ENCODE measurements at places on chromosomes 7 and 10.
A peak's percentile ranks its signal among the peaks of the same experiment; 100 is the strongest.

- peak; percentile 37 for DNase-seq
These were observed 1.4 kb downstream of the OTUD1 start for GRCh38 chr10:23439961-23440889.

DNA sequence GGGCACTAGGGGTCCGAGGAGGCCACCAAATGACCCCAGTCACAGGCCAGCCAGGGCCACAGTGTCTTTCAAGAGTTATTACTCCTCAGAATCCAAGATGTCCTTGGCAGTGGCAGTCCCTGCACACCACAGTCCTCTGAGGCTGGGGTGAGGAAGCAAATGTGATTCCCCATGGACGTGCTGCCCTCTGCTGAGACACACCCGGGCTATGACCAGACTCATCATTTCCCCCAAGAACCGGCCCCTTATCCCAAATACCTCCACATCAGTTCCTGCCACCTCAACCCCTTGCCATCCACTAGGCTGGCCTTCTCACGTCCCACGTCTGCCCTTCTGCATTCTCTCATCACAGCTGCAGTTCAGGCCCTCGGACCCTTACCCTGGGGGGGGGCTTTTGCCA is 5.0 kb downstream of the PRKAG2 start:
- no peak for DNase-seq

DNA sequence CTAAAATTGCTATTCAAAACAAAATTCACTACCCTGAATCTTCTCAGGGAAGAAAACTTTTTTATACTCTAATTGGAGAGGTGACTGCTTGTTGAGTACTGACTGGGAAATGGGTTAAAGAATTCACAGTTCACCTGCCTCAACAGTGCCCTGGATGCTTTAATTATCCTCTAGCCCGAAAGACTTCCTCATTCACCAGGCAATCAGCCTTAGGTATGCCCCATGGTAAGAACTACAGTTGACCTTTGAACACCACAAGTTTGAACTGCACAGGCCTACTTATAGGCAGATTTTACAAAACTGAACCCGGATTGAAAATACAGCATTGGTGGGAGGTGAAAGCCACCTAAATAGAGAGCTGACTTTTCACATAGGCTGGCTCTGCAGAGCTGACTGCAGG is 175.3 kb downstream of the ELAPOR2 start:
- no peak for DNase-seq

GRCh38 chr10:60869652-60870415 is 74.2 kb downstream of the RHOBTB1 start:
- no peak for DNase-seq

DNA sequence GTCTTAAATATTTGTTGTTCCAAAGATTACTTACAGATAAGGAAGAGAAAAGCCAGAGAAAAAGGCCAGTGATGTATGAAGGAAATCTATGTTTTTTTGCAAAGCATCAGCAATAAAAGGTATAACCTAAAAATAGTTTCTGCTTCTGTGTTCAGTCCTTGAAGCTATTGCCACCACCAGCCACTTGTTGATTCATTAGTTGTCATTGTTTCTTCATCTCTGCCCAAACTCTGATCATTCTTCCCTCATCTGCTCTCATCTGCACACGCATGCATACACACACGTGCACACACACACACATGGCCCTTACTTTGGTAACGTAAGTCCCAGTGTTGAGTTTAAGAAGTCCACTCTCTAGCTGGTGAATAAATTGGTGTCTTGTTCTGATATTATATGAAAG is 540.7 kb downstream of the GATA3 start:
- DNase-seq: no peak

DNA sequence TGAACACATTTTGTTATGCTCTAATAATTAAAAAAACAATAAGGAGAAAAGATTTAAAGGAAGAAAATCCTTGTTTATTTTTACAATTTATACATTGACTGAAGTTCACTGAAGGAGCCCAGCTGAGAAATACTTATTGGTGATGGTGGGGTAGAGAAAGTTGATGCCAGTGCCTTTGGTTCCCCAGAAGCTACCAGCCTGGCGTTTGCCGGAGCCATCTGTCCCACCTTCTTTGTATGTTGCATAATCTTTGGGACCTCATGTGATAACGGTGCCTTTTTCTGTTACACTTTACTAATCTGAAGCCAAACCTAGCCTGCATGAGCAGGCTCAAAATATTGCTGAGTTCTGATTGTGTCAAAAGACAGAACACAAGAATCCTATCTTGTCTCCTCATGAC is 22.7 kb downstream of the ZNF365 start:
- no peak for DNase-seq

GRCh38 chr10:92091965-92092364 is 168.4 kb downstream of the BTAF1 start:
- no peak for DNase-seq

GRCh38 chr10:74824900-74825370 is 1.5 kb upstream of the KAT6B start:
- no peak for DNase-seq

- DNase-seq: peak; percentile 69
These were observed 111.5 kb upstream of the SVIL start for GRCh38 chr10:29746080-29746797.

- DNase-seq: no peak
These were observed 356.3 kb downstream of the DNAJB6 start for GRCh38 chr7:157693071-157693520.

- no peak for DNase-seq
These were observed 105.3 kb downstream of the PPP1R3A start for GRCh38 chr7:113813471-113813870.

DNA sequence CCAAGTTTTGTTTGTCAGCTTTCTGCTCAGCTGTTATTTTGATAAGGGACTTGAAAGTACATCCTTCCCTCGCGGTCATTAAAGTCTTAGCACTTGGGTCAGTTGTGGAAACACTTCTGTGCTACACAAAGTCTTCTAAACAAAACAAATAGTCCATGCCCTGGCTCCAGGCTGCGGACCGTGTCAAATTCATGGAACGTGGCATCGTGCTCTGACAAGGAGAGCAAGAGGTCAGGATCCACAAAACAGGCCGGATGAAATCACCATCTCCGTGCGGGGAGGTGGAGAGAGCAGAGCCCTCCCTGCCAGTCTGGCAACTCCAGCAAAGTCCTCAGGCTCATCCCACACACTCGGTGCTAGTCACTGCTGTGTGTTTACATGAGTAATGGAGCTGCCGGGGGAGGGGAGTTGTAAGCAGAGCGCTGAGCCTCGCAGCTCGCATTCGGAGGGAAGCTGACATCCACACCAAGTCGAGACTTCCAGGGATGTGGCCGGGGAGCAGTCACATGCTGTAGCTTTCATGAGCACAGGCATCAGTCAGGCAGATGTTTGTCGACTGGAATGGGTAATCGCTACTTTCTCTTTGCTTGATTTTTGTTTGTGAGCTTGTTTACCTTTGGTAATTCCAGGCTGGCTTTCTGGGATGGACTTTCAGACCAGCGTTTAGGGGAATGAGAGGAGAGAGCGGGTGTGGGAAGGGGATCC is 147.6 kb downstream of the ARID5B start:
- DNase-seq: peak; percentile 99

DNA sequence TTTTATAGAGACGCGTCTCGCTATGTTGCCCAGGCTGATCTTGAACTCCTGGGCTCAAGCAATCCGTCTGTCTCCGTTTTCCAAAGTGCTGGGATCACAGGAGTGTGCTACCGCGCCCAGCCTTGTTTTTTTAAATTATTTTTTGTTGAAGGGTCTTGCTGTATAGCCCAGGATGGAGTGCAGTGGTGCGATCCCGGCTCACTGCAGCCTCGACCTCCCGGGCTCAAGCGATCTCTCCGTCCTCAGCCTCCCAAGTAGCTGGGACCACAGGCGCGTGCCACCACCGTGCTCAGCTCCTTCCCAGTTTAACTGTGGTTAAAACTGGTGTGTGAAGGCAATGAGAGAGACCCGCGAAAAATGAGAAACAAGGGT is 11.0 kb upstream of the HNRNPF start:
- DNase-seq: no peak

DNA sequence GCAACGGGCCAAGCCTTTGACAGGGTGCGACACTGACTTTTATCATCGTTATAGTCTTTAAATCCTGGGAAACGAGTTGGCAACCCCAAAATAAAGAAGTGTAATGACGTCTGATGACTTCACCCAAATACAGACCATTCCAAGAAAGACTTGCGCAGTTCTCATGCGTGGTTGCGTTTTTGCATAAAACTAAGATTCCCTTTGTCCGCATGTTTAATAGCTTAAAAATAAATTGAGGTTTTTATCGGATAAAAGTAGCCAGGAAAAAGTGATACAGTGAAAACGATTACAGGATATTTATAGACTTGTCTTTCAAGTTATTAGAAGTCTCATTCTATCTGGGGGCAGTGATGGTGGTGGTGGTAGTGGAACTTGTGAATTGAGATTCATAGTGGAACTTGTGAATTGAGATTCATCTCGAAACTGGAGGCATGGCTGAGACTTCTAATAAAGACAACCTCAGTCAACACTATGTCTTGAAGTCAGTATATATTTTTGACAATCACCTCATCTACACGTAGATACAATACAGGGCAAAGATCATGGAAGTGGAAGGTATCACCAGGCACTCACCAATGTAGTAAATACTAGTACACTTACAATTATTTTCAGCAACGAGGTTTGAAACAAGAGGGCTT is 1.2 kb upstream of the NAMPT start:
- peak; percentile 73 for DNase-seq

DNA sequence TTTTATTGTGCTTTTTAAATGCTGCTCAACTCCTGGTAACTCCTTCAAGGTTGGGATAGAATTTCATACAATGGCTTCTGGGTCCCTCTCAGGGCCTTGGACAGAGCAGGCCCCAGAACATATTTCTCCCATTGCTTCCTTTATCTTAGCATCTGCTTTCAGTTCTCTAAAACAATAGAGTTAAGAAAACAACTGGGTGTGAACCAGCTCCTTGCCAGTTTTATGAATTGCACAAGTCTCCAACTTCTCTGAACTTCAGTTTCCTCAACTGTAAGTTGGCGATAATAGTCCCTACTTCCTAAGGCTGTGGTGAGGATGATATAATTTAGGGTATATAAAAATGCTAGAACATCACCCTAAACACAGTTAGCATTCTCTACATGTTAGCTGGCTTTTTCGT is 77.0 kb upstream of the INHBA start:
- DNase-seq: no peak

- DNase-seq: no peak
These were observed 225.3 kb downstream of the PTEN start for GRCh38 chr10:88088441-88089340.

DNA sequence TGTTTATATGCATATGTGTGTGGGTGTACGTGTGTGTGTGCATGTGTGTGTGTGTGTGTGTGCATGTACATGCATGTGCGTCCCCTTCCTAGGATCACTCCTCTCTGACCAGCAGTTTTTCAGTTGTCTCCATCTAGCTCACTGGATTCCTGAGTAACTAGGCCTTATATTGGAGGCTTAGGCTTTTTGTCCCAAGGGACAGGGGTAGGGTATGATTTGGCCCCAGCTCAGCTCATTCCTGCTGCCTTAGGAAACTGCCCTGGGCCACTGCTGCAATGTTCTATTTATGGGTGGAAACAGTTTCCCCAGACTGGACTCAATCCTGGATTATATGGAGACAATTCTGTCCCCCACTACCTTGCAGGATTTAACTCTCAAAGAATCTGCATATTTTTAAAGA is 68.8 kb upstream of the SDK1 start:
- DNase-seq: no peak
